ENCODE measurements at places on chromosomes 16 and 17.

- DNase-seq: no peak
These were observed 851 bp downstream of the EDC4 start for GRCh38 chr16:67873435-67874370.

- DNase-seq: no peak
These were observed 77.0 kb downstream of the MRC2 start for GRCh38 chr17:62704381-62704971.

GRCh38 chr16:87037012-87037411 lies 280.2 kb downstream of the C16orf95 start:
- DNase-seq: no peak

DNA sequence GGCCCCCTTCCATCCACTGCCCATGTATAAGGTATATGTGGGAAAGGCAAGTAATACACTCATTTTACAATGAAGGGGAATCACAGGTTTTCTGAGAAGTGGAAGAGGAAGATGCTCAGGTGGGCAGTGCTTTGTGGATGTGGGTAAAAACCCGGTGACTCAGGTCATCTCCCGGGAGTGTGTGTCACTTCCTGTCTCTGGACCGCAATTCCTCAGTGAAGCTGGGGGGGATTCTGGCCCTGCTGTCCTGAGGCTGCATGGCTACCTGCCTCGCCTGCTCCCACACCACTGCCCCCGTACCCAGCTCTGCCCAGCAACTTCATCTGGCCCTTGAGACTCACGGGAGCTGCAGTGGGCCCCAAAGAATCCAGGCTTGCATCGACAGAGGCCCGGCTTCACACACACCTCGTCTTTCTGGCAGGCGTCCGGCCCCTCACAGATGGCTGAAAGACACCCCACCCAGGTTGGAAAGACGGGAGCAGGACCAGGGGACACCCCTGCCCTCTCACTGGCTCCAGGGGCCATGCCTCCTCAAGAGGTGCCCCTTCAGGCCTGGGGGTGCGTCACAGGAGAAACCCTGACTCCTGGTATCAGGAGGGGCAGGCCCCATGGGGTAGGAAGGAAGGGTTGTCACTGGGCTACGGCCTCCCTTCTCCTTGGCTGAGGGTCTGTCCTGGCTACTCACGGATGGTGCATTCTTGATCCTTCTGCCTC lies 882 bp downstream of the SCARF1 start:
- DNase-seq: no peak

DNA sequence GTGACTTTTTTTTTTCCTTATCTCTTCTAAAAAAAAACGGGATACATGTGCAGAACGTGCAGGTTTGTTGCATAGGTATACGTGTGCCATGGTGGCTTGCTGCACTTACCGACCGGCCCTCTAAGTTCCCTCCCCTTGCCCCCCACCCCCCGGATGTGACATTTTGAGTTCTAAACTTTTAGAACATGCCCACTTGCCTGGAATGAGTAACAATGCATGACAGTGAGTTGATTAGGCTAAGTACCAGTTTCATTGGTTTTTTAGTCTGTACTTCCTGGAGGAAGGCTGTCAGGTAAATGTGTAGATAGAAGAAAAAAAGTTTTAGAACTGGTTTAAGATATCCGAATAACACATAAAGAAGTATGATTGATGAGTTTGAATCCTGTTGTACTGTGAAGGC lies 4.0 kb downstream of the BPTF start:
- no peak for DNase-seq

GRCh38 chr16:83552930-83553329 lies 254.8 kb upstream of the HSBP1 start:
- DNase-seq: no peak

- DNase-seq: no peak
These were observed 89.8 kb upstream of the GNAO1 start for GRCh38 chr16:56101480-56101879.

DNA sequence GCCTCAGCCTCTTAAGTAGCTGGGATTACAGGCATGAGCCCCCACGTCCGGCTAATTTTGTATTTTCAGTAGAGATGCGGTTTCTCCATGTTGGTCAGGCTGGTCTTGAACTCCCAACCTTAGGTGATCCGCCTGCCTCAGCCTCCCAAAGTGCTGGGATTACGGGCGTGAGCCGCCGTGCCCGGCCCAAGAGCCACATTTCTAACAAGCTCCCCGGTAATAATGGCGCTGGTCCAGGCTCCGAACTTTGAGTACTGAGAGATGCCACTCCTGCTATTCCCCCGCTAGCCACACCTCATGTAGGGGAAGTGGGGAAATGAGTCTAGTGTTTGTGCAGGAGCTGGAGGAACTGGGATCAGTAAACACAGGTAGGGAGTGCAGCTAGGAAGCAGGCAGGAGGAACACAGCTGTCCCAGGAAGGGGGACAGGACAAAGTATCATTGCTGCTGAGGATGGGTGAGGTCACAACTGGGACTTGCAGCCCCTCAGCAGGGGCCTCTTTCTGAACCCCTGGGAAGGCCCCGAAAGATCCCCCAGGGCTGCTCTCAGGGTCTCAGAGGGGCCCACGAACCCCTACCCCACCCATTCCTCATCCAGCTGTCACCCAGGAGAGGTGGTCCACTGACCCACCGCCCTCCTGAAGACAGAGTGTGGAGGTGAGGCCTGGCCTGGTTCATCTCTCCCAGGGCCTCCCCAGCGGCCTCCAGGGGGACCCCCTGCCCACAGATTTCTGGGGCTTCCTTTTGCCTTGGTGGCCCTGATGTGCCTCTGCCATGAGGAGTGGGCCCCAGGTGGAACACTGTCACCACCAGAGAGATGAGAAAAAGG lies 3.7 kb upstream of the KREMEN2 start:
- DNase-seq: no peak

GRCh38 chr17:64006361-64007088 lies 8.4 kb downstream of the PRR29 start:
- DNase-seq: no peak

Data from thymus (tissue), 14 donors.